ENCODE measurements at places on chromosomes 16 and 17.

DNA sequence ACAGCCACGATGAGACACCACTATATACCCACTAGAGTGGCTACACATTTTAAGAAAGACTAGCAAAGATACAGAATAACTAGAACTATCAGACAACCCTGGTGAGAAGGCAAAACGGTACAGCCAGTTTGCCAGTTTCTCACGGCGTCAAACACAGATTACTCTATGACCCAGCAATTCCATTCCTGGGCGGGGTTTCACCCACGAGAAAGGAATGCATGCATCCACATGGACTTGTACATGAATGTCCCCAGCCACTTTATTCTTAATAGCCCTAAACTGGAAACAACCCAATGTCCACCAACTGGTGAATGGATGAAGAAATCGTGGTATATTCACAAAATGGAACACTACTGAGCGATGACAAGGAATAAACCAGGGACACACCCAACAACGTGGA, 74.5 kb downstream of the MYH10 start:
- no peak for DNase-seq

DNA sequence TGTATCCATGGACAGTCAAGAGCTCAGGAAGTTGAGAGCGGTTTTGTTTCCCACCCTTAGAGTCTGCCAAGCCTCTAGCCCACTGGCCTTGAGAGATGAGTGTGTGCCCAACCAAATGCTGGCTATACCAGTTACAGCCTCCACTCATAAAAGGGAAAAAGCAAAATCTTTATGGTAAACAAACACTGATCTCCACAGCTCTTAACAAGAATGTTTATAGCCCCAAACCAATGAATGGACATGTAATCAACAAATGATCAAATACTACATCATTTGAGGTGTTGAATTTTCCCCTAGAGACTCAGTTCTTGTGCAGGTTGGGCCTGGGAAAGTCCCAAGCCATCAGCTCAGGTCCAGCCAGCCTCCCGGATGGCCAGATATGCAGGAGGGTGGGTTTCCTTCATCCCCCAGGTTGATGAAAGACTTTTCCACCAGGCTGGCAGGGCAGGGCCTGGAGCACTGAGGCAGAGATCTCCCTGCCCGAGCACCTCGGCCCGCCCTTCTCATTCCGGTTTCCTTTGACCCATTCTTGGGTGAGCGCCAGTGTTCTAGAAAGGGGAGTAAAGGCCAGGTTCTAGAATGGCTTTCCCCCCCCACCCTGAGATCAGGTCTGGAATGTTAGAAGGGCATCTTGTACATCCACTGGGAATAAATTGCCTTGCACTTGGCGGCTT, 3.9 kb upstream of the EFTUD2 start:
- no peak for DNase-seq

GRCh38 chr17:40224718-40225550, 5.8 kb downstream of the WIPF2 start:
- DNase-seq: no peak

GRCh38 chr16:57606147-57606846, 22.1 kb upstream of the ADGRG1 start:
- no peak for DNase-seq

- peak; percentile 46 for DNase-seq
Observed at GRCh38 chr17:62794666-62794971, 13.5 kb downstream of the MARCHF10 start.

GRCh38 chr17:10458701-10459100, 10.7 kb downstream of the MYH4 start:
- no peak for DNase-seq

DNA sequence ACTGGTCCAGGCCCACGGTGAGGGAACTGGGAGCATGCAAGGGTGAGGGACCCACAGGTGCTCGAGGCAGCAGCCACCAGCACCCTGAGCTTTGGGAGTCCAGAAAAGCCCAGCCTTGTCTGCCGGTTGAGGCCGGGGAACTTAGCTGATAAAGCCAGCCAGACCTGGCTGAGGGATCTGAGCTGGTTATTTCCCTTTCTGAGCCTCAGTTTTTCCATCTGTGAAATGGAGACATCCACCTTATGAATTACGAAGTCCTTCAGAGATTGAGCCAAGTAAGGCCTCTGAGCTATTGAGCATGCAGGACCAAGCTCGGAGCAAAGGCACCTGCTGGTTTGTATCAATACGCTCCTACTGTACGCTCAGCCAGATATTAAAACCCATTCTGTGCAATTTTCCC, 13.8 kb downstream of the NECAB2 start:
- DNase-seq: no peak

- peak; percentile 83 for DNase-seq
Observed at GRCh38 chr17:3827124-3827773, 18.8 kb downstream of the NCBP3 start.

- no peak for DNase-seq
Observed at GRCh38 chr17:50110591-50111349, 15.6 kb downstream of the PDK2 start.

- DNase-seq: no peak
Observed at GRCh38 chr17:28372203-28372944, 880 bp downstream of the SARM1 start.

- DNase-seq: no peak
Observed at GRCh38 chr16:20937736-20938135, 37.2 kb downstream of the LYRM1 start.

GRCh38 chr17:3857261-3858105, 11.4 kb upstream of the NCBP3 start:
- no peak for DNase-seq

DNA sequence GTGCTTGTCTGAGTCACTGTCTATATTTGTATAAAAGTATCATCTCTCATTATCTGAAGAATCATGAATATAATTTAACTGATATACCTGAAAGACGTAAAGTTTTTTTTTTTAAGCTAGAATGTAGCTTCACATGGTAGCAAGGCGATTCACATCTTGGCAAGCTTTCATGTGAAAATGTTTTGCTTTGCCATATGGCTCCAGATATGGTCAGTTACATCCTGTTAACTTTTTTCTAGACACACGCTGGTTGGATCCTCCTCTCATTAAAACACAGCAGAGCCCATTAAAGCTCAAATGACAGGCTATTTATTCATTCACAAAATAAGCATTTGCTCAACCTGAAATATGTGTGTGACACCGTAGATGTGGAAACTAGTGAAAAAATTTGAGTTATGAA, 412.8 kb downstream of the KIF2B start:
- DNase-seq: no peak

DNA sequence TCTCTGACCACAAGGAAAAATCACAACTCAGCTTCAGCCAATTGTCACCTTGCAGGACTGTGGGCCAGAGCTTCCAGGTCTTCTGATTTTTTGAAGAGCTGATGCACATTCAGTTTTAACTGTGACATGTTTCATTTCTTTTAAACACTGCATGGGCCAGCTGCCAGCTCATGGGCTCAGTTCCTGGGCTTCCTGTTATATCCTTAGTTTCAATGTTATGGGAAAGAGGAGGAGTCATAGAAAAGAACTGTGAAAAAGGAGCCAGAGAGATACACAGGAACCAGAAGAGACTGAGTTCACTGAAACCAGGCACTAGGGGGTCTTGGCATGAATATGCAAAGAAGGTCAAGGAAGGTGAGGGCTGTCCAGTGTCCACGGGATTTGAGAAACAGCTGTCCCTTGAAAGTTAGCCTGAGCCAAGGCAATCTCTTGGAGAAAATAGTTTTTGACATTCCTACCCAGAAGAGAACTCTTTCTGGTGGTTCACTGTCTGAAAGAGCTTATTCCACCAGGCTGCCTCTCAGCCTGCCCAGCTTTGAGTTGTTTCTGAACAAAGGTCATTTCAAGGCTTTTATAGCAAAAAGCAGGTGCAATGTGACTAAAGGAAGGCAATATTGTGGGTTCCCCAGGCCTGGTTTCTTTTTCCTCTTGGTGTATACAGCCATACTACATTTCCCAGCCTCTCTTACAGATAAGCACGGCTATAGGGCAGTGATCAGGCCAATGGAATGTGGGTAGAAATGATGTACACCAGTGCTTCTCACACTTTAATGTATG, 10.5 kb downstream of the PDILT start:
- no peak for DNase-seq

- no peak for DNase-seq
Observed at GRCh38 chr16:84143784-84144199, 1.2 kb downstream of the HSDL1 start.

DNA sequence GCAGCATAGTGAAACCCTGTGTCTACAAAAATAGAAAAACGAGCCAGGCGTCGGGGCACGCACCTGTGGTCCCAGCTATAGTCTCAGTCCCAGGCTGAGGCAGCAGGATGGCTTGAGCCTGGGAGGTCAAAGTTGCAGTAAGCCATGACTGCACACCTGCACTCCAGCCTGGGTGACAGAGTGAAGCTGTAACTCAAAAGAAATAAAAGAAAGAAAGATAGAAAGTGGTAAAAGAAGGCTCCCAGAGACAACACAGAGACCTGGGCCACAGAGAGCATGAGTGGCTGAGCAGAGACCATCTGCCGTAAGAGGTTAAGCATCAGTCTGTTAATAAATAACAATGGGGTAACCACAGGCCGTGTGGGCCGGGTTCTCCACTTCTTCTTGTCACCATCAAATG, 15.3 kb upstream of the HEXD start:
- no peak for DNase-seq

GRCh38 chr17:37466471-37466870, 23.2 kb upstream of the DUSP14 start:
- DNase-seq: no peak

DNA sequence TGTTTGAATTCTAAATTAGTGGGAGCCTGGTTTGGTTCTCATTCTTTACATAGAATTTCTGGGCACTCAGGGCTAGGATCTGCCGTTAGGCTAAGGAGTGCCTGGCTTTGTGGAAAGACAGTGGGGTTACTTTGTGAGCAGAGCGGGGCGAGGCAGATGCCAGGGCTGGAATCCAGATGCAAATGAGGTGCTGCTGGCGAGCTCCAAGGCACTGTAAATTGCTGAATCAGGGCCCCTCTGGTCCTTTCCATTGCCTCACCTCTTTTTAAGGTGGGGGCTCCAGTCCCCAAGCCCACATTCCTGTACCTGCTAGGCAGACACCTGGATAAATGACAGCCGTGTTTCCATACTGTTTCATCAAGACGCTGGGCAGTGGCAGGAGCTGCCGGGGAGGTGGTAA, 33.8 kb downstream of the PIPOX start:
- DNase-seq: no peak

GRCh38 chr17:13597723-13598347, 3.9 kb downstream of the HS3ST3A1 start:
- DNase-seq: peak; percentile 45

DNA sequence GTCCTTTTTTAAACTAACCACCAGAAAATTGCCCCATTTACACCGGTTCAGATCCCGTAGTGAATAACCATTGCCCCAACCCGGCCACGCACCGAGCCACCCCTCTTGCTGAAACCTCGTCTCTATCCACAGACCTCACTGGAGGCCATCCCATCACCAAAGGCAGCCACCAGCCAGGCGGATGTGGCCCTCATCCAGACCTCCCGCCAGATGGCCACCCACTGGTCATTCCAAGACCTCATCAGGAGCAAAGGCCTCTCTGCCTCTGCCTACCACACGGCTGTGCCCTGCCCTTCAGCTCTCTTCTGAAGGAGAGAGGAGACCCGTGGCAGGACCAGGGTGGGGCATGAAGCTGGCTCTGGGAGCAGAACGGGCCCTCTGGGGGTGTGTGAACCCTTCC, 38.2 kb upstream of the CDH5 start:
- no peak for DNase-seq

GRCh38 chr17:27539152-27539551, 82.9 kb downstream of the KSR1 start:
- DNase-seq: no peak

DNA sequence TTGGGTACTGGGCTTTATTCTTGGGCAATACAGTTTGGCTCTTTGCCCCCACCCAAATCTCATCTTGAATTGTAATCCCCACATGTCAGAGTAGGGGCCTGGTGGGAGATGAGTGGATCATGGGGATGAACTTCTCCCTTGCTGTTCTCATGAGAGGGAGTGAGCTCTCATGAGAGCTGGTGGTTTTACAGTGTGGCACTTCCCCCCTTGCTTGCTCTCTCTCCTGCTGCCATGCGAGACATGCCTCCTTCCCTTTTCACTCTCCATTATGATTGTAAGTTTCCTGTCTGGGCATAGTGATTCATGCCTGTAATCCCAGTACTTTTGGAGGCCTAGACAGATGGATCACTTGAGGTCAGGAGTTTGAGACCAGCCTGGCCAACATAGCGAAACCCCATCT, 18.1 kb upstream of the CNEP1R1 start:
- DNase-seq: peak; percentile 37

GRCh38 chr17:66678827-66679226, 156.1 kb upstream of the CACNG5 start:
- no peak for DNase-seq

GRCh38 chr17:19578545-19578944, 44.9 kb downstream of the SLC47A1 start:
- no peak for DNase-seq
